ENCODE measurements at places on chromosomes 5 and 9.

DNA sequence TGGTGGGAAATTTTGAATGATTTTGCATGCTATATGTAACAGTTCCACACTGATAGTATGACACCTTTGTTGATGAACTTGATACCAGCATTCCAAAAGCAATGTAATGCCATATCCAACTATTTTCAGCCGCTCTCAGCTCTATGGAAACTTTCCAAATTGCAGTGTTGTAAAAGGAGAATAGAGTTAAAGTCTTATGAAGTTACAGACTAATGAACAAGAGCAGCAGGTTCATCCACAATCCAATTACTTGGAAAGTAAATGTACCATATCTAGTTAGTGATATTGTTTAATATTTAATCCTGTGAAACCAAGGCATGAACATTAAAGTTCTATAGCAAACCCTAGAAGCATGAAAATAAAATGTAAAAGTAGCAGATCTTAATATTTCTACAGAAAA, 418.2 kb downstream of the TUSC1 start:
- no peaks in the 10 kb centered on the region for H3K36me3 ChIP-seq
- no peak overlapping the region for H3K4me3 ChIP-seq
- H3K27me3 ChIP-seq: no peaks in the 10 kb centered on the region
- H3K27ac ChIP-seq: no peak overlapping the region
- DNase-seq: no peak

DNA sequence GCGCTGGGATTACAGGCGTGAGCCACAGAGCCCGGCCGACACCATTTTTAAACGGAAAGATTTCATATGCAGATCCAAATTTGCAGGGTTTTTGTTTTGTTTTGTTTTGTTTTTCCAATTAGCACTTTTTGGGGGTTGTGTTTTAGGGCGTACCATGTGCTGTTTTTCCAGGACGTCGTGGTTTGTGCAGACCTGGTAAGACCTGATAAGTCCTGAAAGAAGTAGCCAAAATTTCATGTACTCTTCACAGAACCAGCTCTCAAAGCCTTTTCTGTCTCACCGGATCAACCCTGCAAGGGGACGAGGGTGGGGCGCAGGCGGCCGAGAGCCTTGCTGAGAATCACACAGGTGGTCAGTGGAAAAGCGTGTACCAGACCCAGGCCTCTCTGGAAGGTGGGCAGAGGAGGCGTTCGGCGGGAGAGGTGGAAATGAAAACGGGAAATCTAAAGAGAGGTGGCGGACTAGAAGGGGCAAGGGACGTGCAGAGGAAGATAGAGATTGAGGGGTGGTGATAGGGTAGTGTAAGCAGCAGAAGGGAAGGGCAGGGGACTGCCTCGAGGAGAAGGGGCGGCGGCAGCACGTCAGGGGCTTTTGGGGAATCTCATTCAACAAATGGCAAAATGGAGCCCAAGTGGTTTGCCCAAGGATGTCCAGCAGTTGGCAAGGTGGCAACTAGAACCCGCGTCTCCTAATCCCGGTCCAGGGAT, 1.1 kb upstream of the FAF2 start:
- DNase-seq: peak; percentile 69
- H3K27me3 ChIP-seq: no peaks in the 10 kb centered on the region
- peaks cover 32% of the 10 kb centered on the region for H3K4me1 ChIP-seq
- H3K36me3 ChIP-seq: no peaks in the 10 kb centered on the region
- H3K27ac ChIP-seq: peak overlapping the region; percentile 97

DNA sequence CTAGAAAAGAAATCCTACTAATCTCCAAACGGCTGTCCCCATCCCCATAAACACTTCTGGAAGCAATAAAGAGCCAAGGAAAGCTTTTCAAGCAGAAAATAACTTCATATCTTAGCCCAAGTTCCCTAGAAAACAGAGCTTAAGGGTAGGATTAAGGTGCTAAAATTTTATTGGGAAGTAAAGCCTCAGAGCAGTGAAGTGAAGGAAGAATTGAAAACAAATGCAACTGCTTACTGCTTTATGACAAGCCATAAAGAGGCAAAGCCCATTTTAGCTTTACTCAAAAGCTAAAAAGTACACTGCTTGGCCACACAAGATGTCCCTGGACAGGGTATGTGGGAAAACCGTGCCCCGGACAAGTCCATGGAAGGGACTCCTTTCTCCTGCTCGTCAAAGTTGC, 59.7 kb downstream of the APTX start:
- H3K4me1 ChIP-seq: no peaks in the 10 kb centered on the region
- H3K36me3 ChIP-seq: no peaks in the 10 kb centered on the region
- H3K27me3 ChIP-seq: no peaks in the 10 kb centered on the region

GRCh38 chr9:34928921-34929320, 29.2 kb upstream of the PHF24 start:
- peaks cover 3% of the 10 kb centered on the region for H3K27me3 ChIP-seq
- H3K36me3 ChIP-seq: no peaks in the 10 kb centered on the region
- H3K4me1 ChIP-seq: no peaks in the 10 kb centered on the region
- no peak overlapping the region for H3K4me3 ChIP-seq

DNA sequence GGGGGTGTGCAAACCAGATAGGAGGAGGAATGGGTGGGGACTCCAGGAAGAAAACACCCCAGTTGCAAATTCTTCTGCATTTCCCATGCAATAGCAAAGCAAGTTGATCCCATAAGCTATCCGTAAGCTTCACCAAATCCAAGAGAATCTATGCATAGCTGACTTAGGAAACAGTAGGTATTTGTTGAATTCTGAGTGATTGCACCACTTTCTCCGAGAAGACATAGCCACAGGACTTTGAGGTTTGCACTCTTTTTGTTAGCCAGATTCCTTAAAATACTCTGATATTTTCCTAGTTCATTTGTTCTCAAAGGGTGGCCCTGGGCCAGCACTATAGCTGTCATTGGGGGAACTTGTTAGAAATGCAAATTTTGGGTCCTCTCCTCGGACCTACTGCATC, 271.9 kb downstream of the SLIT3 start:
- no peak for DNase-seq
- H3K4me1 ChIP-seq: peaks cover 6% of the 10 kb centered on the region
- no peaks in the 10 kb centered on the region for H3K36me3 ChIP-seq
- H3K27me3 ChIP-seq: no peaks in the 10 kb centered on the region
- H3K27ac ChIP-seq: no peak overlapping the region

DNA sequence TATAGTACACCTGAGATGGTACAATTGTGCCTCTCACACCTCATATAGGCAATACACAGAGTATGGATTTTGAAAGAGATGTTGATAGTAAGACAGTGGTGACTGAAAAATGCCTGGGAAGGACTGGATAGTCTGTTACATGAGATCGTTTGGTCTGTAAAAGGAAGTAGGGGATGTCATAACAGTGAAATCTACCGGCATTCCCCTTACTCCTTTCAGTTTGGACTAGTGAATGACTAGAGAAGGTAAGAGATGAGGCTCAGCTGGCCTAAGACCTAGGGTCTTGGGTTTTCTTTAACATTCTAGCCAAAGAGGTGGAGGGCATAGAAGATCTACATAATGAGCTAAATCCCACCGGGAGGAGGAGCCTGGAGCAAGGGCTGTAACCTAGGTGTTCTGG, 8.1 kb downstream of the TAL2 start:
- no peak overlapping the region for H3K4me3 ChIP-seq
- no peaks in the 10 kb centered on the region for H3K4me1 ChIP-seq
- H3K36me3 ChIP-seq: no peaks in the 10 kb centered on the region
- no peaks in the 10 kb centered on the region for H3K27me3 ChIP-seq
- DNase-seq: no peak

DNA sequence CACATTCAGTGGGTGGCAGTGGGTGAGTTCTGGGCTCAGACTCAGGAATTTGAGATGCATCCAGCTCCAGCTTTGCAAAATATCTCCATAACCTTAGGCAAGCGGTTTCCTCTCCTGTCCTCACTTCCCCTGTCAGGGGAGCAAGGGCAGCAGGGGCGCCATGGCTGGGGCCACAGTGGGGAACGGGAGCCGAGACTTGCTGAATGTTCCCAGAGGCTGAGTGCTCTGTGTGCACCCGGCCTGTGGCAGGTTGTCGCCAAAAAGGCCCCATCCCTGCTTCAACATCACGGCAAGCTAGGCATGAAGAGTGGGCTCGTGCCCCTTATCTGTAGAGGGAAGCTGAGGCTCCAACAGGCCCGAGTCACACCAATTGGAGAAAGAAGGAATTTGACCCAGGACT, 268.8 kb downstream of the NSG2 start:
- H3K4me1 ChIP-seq: peaks cover 9% of the 10 kb centered on the region
- DNase-seq: no peak
- peaks cover 57% of the 10 kb centered on the region for H3K27me3 ChIP-seq
- H3K36me3 ChIP-seq: no peaks in the 10 kb centered on the region

DNA sequence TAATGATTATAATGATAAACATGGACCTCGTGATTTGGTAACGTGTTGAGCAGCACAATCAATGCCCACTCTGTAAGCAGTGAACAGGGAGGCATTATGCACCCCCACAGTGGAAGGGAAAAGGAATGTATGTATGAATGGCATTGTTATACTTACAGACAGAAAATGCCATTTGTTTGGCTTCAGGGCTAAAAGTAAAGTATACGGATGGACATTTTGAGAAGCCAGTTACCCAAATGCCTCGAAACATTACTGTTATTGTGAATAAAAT, 260.2 kb upstream of the PPP1R2B start:
- H3K4me1 ChIP-seq: peaks cover 3% of the 10 kb centered on the region
- H3K36me3 ChIP-seq: no peaks in the 10 kb centered on the region
- DNase-seq: no peak

DNA sequence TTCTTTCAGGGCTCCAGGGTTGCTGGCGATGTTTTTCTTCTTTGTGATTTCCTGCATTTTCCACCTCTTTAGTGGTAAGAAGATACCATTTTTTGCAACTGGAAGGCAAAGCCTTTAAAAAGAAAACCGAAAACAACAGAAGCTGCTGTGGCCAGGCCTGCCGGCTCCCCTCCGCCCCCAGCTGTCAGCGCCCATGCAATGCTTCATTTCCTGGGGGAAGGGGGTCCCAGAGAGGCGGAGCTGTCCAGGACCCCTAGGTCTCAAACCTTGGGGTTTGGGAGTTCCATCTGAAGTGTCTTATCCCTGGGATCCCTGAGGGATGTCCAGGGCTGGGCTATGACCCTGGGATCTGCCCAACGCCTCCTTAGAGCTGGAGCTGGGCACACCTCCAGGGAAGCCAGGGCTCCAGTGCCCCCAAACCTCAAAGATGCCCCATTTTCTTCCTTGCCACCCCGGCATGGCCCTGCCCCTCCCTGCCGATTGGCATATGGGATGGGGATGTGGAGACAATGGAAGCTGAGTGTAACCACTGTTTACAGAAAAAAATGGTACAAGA, 257.2 kb upstream of the MVB12B start:
- no peaks in the 10 kb centered on the region for H3K4me1 ChIP-seq
- no peaks in the 10 kb centered on the region for H3K36me3 ChIP-seq
- DNase-seq: no peak
- H3K27ac ChIP-seq: no peak overlapping the region
- H3K4me3 ChIP-seq: no peak overlapping the region

DNA sequence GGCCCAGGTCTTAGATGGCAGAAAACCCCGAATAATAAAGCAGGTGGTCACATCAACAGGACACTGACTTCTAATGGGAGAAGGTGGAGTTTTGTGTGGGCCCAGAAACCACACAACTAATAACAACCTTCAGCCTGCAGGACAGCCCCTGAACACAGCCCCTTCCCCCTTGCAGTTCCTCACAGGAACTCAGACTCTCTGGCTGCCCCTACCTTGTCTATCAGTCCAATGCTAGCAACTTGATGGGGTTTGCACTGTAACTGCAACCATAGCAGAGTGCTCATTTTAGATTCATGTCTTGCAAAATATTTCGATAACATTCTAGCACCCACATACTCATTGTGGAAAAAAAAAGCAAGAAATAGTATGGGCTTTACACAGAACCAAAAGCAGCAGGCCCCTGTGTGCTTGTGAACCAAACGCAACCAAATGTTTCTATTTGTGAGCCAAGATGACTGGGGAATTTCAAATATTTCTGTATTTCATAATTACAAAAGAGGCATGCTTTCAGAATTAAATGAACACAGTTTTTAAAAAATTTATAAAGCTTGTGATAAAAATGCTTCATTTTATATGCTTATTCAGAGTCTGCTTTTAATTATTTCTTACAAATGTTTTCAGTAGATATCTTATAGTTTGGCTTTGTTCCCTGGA, 62.7 kb upstream of the PDE4D start:
- no peaks in the 10 kb centered on the region for H3K36me3 ChIP-seq
- no peak for DNase-seq
- no peaks in the 10 kb centered on the region for H3K27me3 ChIP-seq
- no peak overlapping the region for H3K4me3 ChIP-seq
- no peak overlapping the region for H3K27ac ChIP-seq
- H3K4me1 ChIP-seq: peaks cover 3% of the 10 kb centered on the region

DNA sequence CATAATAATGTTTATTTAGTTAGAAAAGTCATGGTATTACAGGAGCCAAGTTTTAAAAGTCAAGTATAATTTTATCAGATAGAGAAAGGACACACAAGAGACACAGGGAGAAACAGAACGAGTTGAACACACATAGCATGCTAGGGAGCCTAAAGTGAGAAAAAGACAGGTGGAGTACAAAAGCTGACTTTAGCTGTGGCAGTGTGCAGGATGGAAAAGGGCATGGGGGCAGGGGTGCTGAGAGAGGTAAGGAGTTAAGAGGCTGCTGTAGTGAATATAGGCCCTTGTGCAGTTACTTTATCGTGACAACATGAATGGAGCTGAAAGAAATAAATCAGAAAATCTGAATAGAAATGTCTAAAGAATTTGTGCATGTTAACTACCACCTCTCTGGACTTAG, 18.0 kb downstream of the HMGCS1 start:
- H3K4me3 ChIP-seq: no peak overlapping the region
- H3K27ac ChIP-seq: no peak overlapping the region
- H3K27me3 ChIP-seq: no peaks in the 10 kb centered on the region
- H3K36me3 ChIP-seq: peaks cover 82% of the 10 kb centered on the region
- DNase-seq: no peak

- peak overlapping the region; percentile 82 for H3K4me3 ChIP-seq
- no peaks in the 10 kb centered on the region for H3K27me3 ChIP-seq
- no peaks in the 10 kb centered on the region for H3K36me3 ChIP-seq
- no peak for DNase-seq
- H3K27ac ChIP-seq: peak overlapping the region; percentile 90
Measured at GRCh38 chr5:43601454-43602260, 1.3 kb upstream of the NNT start.

DNA sequence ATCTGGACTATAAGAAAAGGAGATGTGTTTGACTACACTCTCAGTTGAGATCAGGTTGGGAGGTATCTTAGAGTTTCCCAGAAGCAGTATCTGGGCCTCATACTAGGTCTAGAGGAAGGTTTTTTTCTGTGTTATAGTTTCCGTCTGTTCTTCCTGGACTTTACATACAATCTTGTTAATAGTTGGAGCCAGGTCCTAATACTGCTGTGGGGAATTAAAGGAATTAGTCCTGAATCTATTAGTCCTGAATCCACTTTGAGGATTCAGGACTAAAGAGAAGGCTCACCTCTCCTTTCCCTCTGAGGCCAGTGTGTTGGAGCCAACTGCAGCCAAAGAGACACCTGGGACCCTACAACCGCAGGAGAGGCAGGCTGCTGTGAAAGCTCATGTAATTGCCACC, 445.7 kb upstream of the CLINT1 start:
- no peak overlapping the region for H3K4me3 ChIP-seq
- DNase-seq: no peak
- no peak overlapping the region for H3K27ac ChIP-seq
- H3K4me1 ChIP-seq: no peaks in the 10 kb centered on the region

All from suprapubic skin (tissue), 4 donors.